Memory B cell (primary cell): ENCODE measurements at places on chromosomes 7 and 10.

GRCh38 chr10:133378251-133379096, 588 bp upstream of the PAOX start:
- H3K4me3 ChIP-seq, result peak overlapping the region; percentile 79
- H3K27me3 ChIP-seq, result no peaks in the 10 kb centered on the region
- no peak overlapping the region for H3K27ac ChIP-seq
- peak; percentile 79 for DNase-seq

DNA sequence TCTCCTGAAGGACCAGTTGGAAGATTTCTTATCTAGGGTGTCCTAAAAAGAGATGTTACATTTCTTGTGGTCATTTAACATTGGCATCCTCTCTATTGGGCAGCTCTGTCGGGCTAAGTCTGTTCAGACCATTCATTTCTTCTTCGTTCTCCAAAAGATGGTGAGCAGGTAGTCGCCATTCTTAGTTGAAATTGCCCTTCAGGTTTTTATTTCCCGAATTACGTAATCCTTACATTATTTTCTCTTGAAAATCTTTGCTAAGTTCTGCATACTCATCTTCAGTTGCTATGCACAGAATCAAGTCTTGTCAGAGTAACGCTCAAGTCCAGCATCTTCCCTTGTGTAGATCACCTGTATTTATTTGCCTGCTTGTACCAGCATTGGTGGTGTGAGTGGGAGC, 53.6 kb downstream of the DAGLB start:
- H3K27ac ChIP-seq, result peak overlapping the region; percentile 70
- peaks cover 26% of the 10 kb centered on the region for H3K36me3 ChIP-seq
- no peak for DNase-seq
- no peaks in the 10 kb centered on the region for H3K27me3 ChIP-seq
- peaks cover 27% of the 10 kb centered on the region for H3K4me1 ChIP-seq
- no peak overlapping the region for H3K4me3 ChIP-seq

GRCh38 chr10:35908451-35908850, 266.4 kb upstream of the FZD8 start:
- no peak for DNase-seq
- no peaks in the 10 kb centered on the region for H3K36me3 ChIP-seq
- H3K27ac ChIP-seq, result no peak overlapping the region
- no peaks in the 10 kb centered on the region for H3K4me1 ChIP-seq

GRCh38 chr10:3495281-3495680, 289.7 kb downstream of the KLF6 start:
- no peak overlapping the region for H3K4me3 ChIP-seq
- no peak for DNase-seq
- H3K27me3 ChIP-seq, result peaks cover 12% of the 10 kb centered on the region
- H3K27ac ChIP-seq, result no peak overlapping the region
- H3K36me3 ChIP-seq, result no peaks in the 10 kb centered on the region

DNA sequence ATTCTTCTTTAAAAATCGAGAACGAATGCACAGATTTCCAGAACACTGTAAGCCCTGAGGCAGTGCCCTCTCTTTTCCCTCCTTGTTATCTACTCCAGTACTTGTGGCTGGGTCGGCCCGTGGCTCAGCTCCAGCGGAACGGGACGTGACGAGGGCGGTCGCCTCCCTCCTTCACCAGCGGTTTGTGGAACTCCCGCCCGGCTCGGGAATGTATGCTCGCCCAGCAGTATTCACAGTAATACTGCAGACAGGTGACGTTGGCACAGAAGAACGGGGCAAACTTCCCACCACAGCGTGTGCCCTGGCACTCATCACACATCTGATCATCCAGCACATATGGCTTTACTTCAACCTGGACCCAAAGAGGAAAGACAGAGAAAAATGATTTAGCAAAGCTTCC, 128.5 kb downstream of the BTAF1 start:
- H3K27ac ChIP-seq, result no peak overlapping the region
- H3K4me1 ChIP-seq, result peaks cover 13% of the 10 kb centered on the region
- DNase-seq, result no peak
- H3K36me3 ChIP-seq, result peaks cover 18% of the 10 kb centered on the region

- H3K4me3 ChIP-seq, result no peak overlapping the region
- DNase-seq, result no peak
- no peaks in the 10 kb centered on the region for H3K27me3 ChIP-seq
- H3K36me3 ChIP-seq, result no peaks in the 10 kb centered on the region
- H3K27ac ChIP-seq, result no peak overlapping the region
Measured at GRCh38 chr7:88169717-88170320, 50.0 kb downstream of the SRI start.

- no peaks in the 10 kb centered on the region for H3K36me3 ChIP-seq
- DNase-seq, result no peak
- H3K4me3 ChIP-seq, result no peak overlapping the region
- H3K27ac ChIP-seq, result no peak overlapping the region
Measured at GRCh38 chr7:154584352-154585252, 418.3 kb downstream of the PAXIP1 start.

- H3K4me3 ChIP-seq, result no peak overlapping the region
- peaks cover 2% of the 10 kb centered on the region for H3K27me3 ChIP-seq
- no peak for DNase-seq
- H3K36me3 ChIP-seq, result no peaks in the 10 kb centered on the region
- no peaks in the 10 kb centered on the region for H3K4me1 ChIP-seq
Measured at GRCh38 chr10:18436902-18437301, 214.5 kb downstream of the NSUN6 start.

GRCh38 chr10:34567659-34568253, 247.3 kb downstream of the PARD3 start:
- H3K4me3 ChIP-seq, result no peak overlapping the region
- no peaks in the 10 kb centered on the region for H3K27me3 ChIP-seq
- H3K27ac ChIP-seq, result no peak overlapping the region
- H3K36me3 ChIP-seq, result no peaks in the 10 kb centered on the region

DNA sequence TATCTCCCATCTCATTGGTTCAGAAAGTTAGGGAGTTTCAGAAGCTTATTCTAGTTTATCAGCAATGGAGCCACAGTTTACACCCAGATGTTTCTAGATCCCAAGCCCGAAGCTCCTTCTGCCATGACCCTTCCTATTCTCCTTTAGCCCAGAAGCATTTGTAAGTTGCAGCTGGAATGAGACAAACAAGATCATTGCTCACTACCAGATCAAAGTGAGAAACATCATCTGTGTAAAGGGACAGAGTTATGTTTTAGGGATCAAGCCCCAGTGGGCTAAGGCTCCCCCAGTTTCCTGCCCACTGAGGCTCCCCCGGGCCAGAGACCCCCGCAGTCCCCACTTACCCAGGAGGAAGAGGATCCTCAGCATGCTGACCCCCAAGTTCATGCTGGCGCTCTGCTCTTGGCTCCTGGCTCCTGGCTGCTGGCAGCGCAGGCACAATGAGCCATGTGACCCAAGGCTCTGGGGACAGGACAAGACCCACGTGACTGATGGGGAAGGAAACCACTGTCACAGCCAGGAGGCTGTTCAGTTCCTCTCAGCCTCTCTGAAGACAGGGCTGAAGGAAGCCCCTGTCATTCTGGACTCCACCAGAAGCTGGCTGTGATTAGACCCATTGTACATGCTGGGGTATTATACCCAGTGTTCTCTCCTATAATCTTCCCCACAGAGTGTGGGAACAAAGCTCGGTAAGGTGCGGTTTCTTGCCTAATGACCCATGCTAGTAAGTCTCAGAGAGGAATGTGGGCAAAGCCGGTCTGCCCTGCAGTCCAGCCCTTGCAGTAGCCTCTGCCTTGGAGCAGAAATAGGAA, at the start of gene TMEM273:
TMEM273 (minus strand) TSS at position 442 of the 812 bp plus-strand sequence; CDS start at position 387, 55 bp downstream.
- no peaks in the 10 kb centered on the region for H3K27me3 ChIP-seq
- peaks cover 4% of the 10 kb centered on the region for H3K36me3 ChIP-seq
- peak; percentile 56 for DNase-seq
- peaks cover 64% of the 10 kb centered on the region for H3K4me1 ChIP-seq
- H3K4me3 ChIP-seq, result peak within 1 kb of the TSS; percentile 86

DNA sequence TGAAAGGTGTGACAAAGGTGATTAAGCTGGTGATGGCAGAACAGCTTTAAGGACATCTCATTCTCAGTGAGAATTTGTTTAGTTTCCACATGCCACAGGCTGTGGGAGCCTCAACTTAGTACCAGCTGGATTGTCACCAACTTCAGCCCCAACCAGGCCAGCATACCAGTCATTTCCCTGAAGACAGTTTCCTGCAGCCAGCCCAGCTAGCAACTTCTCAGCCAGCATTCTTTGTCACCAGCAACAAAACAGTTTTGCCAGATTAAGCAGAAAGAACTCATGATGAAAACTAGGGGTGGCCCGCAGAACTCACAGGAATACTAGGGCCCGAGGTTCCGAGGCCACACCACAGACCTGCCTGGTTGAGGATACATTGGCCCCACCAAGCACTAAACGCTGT, 68.8 kb upstream of the UNC5B start:
- no peak for DNase-seq
- H3K27ac ChIP-seq, result no peak overlapping the region
- H3K27me3 ChIP-seq, result peaks cover 9% of the 10 kb centered on the region
- H3K36me3 ChIP-seq, result no peaks in the 10 kb centered on the region

DNA sequence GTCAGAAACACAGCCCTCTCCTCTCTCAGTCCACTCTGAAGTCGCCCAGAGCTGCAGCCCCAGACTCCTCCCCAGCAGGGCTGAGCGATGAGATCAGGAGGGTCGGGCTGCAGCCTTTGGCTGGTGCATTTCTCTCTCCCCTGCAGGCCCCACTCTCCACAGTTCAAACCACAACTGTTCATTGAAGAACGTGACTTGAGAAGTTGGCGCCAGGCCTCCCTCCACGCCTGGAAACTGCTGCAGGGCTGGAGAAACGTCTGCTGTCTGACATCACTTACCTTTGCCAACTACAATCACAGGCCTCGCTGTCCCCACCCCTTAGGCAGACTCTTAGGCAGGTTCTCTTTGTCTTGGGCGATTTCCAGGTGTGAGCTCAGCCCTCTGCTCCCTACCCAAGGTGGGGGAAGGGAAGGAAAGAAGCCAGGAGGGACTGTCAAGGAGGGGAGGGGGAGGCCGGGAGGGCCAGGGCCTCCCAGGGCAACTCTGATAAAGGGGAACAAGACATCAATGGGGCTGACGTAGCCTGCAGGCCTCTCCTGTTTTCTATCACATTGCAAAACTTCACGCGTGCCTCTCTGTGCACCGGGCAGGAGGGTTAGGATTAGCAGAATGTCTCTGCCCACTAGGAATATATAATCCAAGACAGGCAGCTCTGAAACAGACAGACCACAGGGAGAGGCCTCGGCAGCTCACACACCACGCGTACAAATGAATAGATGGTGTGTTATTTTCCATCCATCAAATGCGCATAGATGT, 32.7 kb downstream of the CALML5 start:
- peaks cover 5% of the 10 kb centered on the region for H3K27me3 ChIP-seq
- no peak for DNase-seq
- no peak overlapping the region for H3K27ac ChIP-seq
- peaks cover 3% of the 10 kb centered on the region for H3K36me3 ChIP-seq
- H3K4me1 ChIP-seq, result peaks cover 3% of the 10 kb centered on the region

DNA sequence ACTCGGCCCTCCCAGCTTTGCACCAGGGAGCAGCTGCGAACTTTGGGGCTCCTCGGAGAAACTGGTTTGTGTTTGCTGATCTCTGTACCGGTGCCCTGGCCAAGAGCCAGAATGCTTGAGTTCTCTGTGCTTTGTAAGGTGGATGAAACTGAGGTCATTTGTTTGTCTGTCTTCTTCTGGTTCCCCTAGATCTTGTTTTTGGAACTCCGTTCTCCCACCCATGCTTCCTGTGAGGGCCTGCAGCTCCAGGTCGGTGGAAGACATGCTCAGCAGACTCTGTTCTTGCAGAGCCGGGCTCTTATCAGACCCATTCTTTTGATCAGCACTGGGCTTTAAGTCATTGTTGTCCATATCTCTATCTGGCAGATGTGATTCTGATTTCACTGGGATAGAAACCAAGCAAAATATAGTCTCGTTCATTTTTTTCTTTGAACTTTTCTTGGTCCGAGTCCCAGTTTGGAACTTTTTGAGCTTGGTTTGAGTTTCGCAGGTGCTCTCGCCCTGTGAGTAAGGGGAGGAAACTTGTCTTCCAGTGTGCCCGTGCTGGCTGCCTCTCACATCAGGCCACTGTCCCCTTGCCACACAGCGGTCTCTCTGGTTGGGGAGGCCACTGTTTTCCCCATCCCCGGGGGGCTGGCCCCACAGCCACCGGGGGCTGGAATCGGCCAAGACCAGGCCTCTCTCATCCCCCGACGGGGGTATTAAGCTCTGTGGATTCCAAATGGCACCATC, 31.2 kb downstream of the JCAD start:
- no peak for DNase-seq
- peaks cover 16% of the 10 kb centered on the region for H3K4me1 ChIP-seq
- no peak overlapping the region for H3K27ac ChIP-seq
- H3K4me3 ChIP-seq, result peak overlapping the region; percentile 84

- H3K27me3 ChIP-seq, result peaks cover 6% of the 10 kb centered on the region
- H3K4me1 ChIP-seq, result peaks cover 10% of the 10 kb centered on the region
- H3K27ac ChIP-seq, result no peak overlapping the region
- H3K4me3 ChIP-seq, result no peak overlapping the region
Measured at GRCh38 chr10:70810967-70811366, 4.8 kb upstream of the SGPL1 start.

GRCh38 chr10:128047351-128047750, 78.9 kb downstream of the MKI67 start:
- peak overlapping the region; percentile 92 for H3K4me3 ChIP-seq
- peaks cover 10% of the 10 kb centered on the region for H3K36me3 ChIP-seq
- H3K27ac ChIP-seq, result peak overlapping the region; percentile 86
- peak; percentile 63 for DNase-seq
- H3K27me3 ChIP-seq, result no peaks in the 10 kb centered on the region

DNA sequence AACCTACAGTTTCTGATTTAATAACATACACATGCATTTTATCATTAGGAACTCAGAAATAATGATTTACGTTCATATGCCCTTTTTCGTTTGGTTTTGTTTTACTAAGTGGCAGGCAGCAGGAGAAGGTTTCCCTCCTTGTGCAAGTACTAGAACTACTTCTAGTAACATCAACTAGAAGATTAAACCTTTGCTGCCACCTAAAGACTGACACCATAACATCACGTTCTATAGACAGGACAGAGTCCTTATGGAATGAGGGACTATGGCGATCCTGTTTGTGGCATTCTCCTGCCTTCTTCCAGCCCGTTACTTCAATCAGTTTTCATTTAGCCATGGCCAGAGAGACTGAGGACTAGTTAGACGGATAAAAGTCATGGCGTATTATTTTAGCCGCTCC, 53.2 kb downstream of the GAD2 start:
- no peak overlapping the region for H3K4me3 ChIP-seq
- peaks cover 4% of the 10 kb centered on the region for H3K27me3 ChIP-seq
- no peaks in the 10 kb centered on the region for H3K4me1 ChIP-seq
- H3K27ac ChIP-seq, result no peak overlapping the region
- no peaks in the 10 kb centered on the region for H3K36me3 ChIP-seq
